Osteoblast (primary cell): ENCODE measurements at places on chromosomes 12 and 14. TPM values are rescaled to one million over a fixed set of nuclear protein-coding genes. Genes with fewer than 3 reads are reported as not detected.

- DNase-seq, result peak; percentile 91
Measured at GRCh38 chr12:49089821-49090773, 4.5 kb downstream of the DHH start.

GRCh38 chr12:53034459-53034858, 15.4 kb upstream of the TNS2 start:
- no peak for DNase-seq

- peak; percentile 73 for DNase-seq
Measured at GRCh38 chr12:22334410-22335100, at the start of gene ST8SIA1. ST8SIA1 (minus strand) TSS chr12:22334707; CDS start chr12:22334232, 475 bp downstream.

DNA sequence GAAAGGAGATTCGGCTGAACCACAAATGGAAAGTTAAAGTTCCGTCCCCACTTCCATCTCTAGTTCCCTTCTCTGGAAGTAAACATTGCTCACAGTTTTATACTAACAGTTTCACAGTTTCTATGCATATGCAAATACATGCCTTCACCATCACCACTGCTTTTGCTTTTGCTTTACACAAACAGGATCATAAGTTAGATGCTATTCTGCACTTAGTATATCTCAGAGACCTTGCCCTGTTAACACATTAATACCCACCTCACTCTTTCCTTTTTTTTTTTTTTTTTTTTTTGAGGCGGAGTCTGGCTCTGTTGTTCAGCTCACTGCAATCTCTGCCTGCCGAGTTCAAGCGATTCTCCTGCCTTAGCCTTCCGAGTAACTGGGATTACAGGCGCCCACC, 890 bp downstream of the TEP1 start:
- peak; percentile 71 for DNase-seq

- DNase-seq, result no peak
Measured at GRCh38 chr12:46388427-46389021, 16.0 kb upstream of the SLC38A2 start.

DNA sequence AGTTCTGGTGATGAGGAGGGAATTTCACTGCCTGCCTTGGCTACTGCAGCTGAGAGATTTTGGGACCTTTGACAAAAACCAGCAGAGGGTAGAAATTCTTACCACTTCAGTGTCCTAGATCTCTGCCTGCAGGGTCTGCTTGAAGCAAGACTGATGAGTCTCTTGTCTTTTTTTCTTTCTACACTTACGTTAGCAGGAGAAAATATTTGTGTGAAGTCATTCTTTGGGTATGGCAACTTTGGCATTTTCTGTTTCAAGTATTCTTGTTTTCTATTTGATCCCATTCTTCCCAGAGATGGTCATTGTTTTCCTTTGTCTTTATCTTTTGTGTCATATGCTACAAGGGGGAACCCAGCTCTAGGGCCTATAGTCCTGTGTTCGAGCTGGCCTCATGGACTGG, 65.6 kb upstream of the FERMT2 start:
- DNase-seq, result peak; percentile 46

DNA sequence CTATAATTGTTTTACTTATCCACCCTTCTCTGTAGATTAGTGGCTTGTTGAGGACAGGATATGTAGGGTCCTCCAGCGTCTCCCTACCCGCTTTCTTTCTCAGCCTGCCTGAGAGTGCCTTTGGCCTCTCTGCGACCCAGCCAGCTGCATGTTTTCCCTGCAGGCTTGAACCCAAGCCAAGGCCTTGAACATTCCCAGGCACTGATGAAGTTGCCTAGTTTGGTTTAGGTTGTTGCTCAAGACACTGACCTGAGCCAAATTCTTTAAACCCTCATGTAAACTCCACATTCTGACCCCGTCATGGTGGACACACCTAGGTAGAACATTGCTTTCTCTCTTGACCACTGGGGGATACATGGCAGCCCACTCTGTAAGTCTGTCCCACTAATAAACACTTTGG, 33.4 kb upstream of the TXNRD1 start:
- peak; percentile 56 for DNase-seq

DNA sequence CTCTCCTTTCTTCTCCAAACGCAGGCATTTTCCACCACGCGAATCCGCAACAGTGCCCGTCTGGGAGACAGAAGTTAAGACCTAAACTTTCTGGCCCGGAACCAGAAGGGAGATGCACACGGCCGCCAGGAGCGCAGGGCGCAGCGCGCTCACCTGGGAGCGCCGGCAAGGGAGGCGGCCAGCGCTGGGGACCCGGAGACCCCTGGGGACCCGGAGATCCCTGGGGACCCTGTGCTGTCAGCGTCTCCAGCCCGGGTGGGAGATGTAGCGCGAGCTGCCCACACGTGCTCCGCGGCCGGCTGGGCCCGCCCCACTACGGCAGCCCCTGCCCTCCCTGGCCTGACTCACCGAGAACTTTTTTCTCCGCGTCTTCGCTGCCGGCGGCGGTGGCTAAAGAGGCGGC, 620 bp downstream of the YBX3 start:
- DNase-seq, result peak; percentile 93

DNA sequence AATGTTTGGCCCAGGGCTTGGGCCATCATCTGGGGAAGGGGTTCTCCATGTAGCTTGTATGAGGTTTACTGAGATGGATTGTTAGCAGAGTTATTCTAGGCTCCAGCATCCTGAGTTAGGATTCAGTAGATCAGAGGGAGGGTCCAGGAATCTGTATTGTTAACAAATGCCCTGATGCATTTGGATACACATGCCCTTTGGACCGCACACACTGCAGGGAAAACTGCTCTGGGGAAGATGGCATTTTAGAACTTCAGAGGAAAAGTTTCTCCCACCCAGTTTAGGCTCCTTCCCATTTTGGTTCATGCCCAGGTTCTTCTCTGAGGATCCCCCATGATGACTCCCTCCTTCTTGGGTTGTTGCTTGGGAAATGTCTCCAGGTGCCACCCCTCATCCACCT, 193.3 kb downstream of the KTN1 start:
- DNase-seq, result no peak

DNA sequence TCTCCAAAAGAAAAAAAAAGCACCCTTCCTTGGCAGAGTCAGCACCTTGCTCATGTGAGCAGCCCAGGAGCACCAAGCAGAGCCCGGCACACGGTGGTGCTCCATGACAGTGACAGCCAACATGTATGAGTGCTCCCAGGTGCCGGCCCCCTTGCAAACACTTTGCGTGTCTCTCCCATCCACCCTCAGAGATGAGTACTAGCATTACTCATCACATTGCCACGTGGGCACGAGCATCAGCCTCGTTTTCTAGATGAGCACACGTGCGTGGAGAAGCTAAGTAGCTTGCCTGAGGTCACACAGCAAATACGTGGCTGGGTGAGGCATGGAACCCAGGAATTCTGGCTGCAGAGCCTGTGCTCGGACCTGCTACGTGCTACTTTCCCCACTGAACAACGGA, 177.9 kb upstream of the PRMT8 start:
- DNase-seq, result peak; percentile 96

GRCh38 chr14:100548939-100549338, 38.3 kb downstream of the BEGAIN start:
- DNase-seq, result no peak

DNA sequence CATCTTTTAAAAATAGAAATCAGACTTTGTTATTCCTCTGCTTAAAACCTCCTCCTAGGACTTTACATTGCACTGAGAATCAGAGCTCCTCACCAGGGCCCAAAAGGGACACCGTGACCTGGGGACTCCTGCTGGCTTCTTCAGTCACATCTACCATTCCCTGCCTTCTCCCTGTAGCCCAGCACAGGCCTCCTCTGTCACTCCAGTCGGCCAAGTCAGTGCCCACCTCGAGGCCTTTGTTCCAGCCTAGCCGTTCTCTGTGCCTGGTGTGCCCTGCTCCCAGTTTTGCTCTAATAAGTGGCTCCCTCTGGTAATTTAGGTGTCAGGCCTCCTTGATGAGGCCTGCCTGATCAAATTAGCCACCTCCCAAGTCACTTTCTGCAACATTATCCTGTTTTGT, 27.4 kb downstream of the CRADD start:
- DNase-seq, result no peak

- no peak for DNase-seq
Measured at GRCh38 chr12:12924169-12924568, 27.8 kb downstream of the GPRC5D start.

DNA sequence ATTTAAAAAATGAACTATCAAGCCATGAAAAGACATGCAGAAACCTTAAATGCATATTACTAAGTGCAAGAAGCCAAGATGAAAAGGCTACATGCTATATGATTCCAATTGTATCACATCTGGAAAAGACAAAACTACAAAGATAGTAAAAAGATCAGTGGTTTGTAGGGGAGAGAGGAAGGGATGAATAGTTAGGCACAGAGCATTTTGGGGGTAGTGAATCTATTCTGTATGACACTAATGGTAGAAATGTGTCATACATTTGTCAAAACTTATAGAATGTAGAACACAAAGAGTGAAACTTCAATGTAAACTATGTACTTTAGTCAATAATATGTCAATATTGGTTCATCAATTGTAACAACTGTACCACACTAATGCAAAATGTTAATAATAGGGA, 20.8 kb downstream of the TXNDC16 start:
- DNase-seq, result no peak

GRCh38 chr12:54749191-54749818, 101.1 kb upstream of the DCD start:
- peak; percentile 46 for DNase-seq

GRCh38 chr14:53840444-53840843, 116.2 kb downstream of the BMP4 start:
- no peak for DNase-seq

DNA sequence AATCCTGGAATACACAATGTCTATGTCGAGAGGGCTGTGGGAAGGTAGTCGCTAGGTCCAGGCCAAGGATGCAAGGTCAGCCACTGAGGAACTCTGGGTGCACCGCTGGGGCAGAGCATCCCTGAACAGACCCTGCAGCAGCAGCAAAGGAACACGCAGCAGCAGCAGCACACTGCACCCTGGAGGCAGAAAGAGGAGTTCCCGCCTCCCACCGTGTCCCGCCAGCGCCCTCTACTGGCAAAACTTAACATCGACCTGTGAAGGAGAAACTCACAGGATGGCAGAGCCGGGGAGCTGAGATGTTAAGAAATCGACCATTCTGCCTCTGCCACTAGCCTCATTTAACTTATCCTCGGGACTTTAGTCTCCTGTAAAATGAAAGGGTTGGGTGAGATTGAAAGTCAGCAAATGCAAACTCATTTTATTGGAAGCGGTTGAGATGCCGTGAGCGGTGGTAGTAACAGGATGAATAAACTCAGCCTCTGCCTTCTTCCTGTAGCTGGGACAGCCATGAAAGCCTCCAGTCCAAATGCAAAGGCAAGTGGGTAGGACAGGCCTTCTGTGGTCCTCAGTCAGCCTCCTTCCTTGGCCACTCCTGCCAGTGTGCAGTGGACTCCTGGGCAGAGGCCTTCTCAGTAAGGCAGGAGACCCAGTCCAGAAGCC, 45.6 kb downstream of the STAB2 start:
- DNase-seq, result peak; percentile 80

DNA sequence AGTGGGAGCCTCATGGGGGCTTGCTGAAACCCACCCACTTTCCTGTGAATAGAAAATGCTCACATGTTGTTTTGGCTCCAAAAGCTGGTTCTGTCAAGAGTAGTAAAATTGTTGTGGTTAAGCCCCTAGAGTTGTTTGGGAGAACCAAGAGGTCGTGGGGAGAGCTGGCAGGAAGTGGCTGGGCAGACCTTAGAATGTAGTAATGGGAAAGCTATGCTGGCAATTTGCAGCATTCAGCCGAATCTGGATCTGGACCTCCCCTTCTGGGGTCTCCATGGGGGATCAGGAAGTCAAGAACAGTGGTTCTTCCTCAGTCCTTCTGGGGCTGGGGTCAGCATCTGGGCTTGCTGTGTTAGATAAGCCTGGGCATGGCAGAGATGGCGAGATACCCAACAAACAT, 150.6 kb upstream of the TBX3 start:
- DNase-seq, result no peak

DNA sequence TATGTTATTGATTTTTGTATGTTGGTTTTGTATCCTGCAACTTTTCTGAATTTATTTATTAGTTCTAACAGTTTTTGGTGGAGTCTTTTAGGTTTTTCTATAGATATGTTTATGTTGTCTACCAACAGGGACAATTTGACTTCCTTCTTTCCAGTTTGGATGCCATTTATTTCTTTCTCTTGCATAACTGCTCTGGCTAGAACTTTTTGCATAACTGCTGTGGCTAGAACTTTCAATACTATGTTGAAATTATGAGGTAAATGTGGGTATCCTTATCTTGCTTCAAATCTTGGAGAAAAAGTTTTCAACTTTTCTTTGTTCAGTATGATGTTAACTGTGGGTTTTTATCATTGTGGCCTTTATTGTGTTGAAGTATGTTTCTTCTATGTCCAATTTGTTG, 39.9 kb upstream of the PLBD1 start:
- DNase-seq, result no peak

DNA sequence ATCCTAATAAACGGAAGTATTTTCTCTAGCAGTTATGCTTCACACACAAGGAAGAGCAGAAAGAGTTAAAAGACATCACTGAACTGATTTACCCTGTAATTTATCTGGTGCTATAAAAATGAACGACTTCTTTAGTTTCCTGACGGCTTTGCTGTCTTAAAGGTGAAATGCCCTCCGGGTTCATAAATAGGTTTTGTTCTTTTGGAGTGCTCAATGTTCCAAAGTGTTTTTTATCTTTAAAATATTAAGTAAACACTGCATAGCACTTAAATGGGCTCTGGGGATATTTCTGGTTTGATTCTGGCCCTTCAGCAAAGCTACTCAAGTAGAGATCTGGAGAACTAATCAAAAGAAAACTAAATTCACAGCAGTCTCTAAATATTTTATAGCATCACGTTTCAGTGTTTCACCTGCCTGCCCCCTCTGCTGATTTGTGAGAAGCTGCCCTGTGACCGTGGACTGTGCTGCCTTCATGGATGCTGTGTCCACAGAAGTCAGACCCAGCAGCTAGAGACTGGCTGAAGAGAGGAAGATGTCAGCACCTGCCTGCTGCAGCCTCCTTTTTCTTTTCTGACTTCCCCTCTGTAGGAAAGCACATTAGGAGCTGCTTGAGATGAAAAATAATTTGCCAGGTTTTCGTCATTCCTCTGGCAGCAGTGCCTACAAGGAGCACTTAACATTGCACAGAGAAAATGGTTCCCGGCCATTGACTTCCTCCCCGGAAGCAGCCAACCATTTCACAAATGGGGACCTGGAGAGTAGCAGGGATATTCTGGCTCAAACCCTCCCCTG, 205.1 kb upstream of the FSCB start:
- DNase-seq, result no peak

MYF6 gene
- total RNA-seq, result not detected in 2 replicates

HOXC6 gene
- total RNA-seq, result 5.6 and 7.2 TPM in 2 replicates

CDK4 gene
- 275 and 293 TPM in 2 replicates for total RNA-seq

PNN gene
- total RNA-seq, result 11.5 and 13.4 TPM in 2 replicates

RIPK3 gene
- total RNA-seq, result 9.1 and 11.9 TPM in 2 replicates

DDX24 gene
- total RNA-seq, result 112 and 134 TPM in 2 replicates

E2F7 gene
- 13.4 and 16.5 TPM in 2 replicates for total RNA-seq

SPSB2 gene
- total RNA-seq, result 11.5 and 11.9 TPM in 2 replicates

HOXC4 gene
- 3.3 and 4.1 TPM in 2 replicates for total RNA-seq

ANO2 gene
- total RNA-seq, result under 0.01 and 0.29 TPM in 2 replicates

FGF23 gene
- not detected in 2 replicates for total RNA-seq

SOS2 gene
- 29.7 and 30.6 TPM in 2 replicates for total RNA-seq

LAG3 gene
- not detected in 2 replicates for total RNA-seq
